Tibial nerve (tissue), 4 donors: ENCODE measurements at places on chromosomes 4 and X. TPM values are rescaled to one million over a fixed set of nuclear protein-coding genes. Genes with fewer than 3 reads are reported as not detected.

- no peaks in the 10 kb centered on the region for H3K27me3 ChIP-seq
- H3K4me3 ChIP-seq, result no peak overlapping the region
- no peaks in the 10 kb centered on the region for H3K4me1 ChIP-seq
These were observed 334.0 kb upstream of the NDST3 start for GRCh38 chr4:117700111-117700892.

GRCh38 chr4:75513526-75514130, 575 bp downstream of the RCHY1 start:
- H3K4me1 ChIP-seq, result peaks cover 38% of the 10 kb centered on the region
- H3K36me3 ChIP-seq, result peaks cover 16% of the 10 kb centered on the region
- peak overlapping the region; percentile 94 for H3K27ac ChIP-seq
- no peak for DNase-seq

- no peak overlapping the region for H3K4me3 ChIP-seq
- no peak overlapping the region for H3K27ac ChIP-seq
- peaks cover 5% of the 10 kb centered on the region for H3K36me3 ChIP-seq
- H3K4me1 ChIP-seq, result peaks cover 5% of the 10 kb centered on the region
- H3K27me3 ChIP-seq, result no peaks in the 10 kb centered on the region
- DNase-seq, result no peak
These were observed 18.7 kb downstream of the ANTXR2 start for GRCh38 chr4:80054375-80054774.

- H3K27me3 ChIP-seq, result no peaks in the 10 kb centered on the region
- H3K4me1 ChIP-seq, result no peaks in the 10 kb centered on the region
- no peak overlapping the region for H3K4me3 ChIP-seq
- no peak overlapping the region for H3K27ac ChIP-seq
These were observed 123.0 kb downstream of the CHRNA9 start for GRCh38 chr4:40458109-40458508.

DNA sequence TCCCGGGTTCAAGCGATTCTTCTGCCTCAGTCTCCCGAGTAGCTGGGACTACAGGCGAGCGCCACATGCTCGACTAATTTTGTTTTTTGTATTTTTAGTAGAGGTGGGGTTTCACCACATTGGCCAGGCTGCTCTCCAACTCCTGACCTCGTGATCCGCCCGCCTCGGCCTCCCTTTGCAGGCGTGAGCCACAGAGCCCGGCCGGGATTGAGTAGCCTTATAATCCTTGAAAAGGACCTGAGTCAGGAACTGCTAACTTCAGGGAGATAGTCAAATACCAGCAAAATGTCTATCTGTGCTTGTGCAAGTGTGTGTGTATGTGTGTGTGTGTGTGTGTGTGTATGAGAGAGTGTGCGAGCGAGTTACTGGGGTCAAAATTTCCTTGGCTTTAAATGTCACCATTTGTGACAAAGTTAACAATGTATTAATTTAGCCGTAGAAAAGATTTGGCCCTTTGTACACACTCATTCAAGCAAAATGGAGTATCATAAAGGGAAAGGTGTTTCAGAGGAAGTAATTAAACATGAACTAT, 1.8 kb upstream of the KDM6A start:
- no peak overlapping the region for H3K4me3 ChIP-seq
- H3K27me3 ChIP-seq, result no peaks in the 10 kb centered on the region
- no peaks in the 10 kb centered on the region for H3K36me3 ChIP-seq
- H3K27ac ChIP-seq, result peak overlapping the region; percentile 99
- peaks cover 11% of the 10 kb centered on the region for H3K4me1 ChIP-seq
- no peak for DNase-seq

DNA sequence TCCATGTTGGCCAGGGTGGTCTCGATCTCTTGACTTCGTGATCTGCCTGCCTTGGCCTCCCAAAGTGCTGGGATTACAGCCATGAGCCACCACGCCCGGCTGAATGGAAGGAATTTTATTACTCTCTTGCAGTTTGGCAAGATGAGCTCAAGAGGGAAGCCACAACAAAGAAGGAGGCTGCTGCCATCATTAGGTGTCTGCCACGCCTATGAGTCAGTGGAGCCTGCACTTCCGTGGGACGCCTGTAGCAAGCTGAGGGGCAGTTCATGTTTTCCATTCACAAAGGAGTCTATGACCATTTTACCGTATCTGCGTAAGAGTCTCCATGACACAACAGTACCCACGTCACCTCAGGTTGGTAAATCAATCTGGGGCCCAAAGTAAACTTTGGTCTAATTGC, 51.2 kb upstream of the CHRNA9 start:
- H3K4me1 ChIP-seq, result no peaks in the 10 kb centered on the region
- no peak overlapping the region for H3K27ac ChIP-seq
- H3K36me3 ChIP-seq, result no peaks in the 10 kb centered on the region
- no peak for DNase-seq
- no peak overlapping the region for H3K4me3 ChIP-seq

DNA sequence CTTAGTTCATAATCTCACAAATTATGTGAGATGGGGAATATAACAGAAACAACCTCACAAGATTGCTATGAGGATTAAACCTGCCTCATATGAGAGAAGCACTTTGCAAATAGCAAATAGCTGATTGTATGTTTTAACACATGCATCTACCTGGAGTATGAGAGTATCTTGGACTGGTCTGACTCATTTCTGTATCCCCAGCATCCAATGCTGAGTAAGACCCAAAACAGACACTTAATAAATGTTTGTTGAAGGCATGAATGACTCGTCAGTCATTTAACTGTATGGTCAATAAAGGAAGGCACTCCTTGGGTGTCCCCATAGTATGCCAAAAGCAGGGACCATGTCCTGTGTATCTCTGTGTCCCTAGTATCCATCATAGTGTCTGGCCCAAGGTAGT, 350.9 kb upstream of the F9 start:
- no peak for DNase-seq
- no peaks in the 10 kb centered on the region for H3K36me3 ChIP-seq
- H3K4me3 ChIP-seq, result no peak overlapping the region
- H3K27ac ChIP-seq, result no peak overlapping the region
- no peaks in the 10 kb centered on the region for H3K27me3 ChIP-seq

DNA sequence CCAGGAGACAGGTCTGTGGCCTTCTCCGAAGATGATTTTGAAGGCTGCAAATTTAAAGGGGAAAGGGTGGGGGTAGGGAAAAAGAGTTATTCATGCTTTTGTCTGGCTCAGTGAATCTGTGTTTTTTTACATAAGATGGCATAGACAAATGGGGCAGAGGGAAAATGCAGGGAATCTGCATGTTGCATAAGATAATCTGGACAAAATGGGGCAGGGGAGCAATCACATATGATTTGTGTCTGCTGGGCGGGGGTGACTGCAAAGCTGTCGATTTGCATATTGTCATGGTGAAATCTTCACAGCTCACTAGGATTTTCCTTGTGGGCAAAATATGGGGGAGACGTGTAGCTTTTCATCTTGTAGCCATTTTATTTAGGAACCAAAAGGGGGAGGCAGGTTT, 29.4 kb upstream of the GYG2 start:
- no peak for DNase-seq
- no peak overlapping the region for H3K4me3 ChIP-seq
- H3K36me3 ChIP-seq, result no peaks in the 10 kb centered on the region
- no peak overlapping the region for H3K27ac ChIP-seq

DNA sequence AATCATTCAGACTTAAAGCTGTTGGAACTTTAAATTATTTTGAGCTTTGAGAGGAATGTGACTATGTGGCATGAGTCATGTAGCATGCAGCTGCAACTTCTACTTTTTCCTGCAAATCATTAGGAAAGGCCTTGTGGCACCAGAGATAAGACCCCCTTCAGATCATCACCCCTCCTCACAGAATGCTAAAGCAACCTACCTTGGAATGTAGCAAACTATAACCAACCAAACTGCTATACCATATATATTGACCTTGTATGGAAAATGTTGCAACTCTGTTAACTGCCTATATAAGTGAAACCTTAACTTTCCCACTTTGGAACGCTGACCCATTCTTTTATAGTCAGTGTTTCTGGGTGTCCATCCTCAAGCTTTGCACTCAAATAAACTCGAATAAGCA, 32.0 kb downstream of the ATXN3L start:
- no peak overlapping the region for H3K4me3 ChIP-seq
- H3K27me3 ChIP-seq, result peaks cover 4% of the 10 kb centered on the region
- DNase-seq, result no peak
- no peak overlapping the region for H3K27ac ChIP-seq
- H3K36me3 ChIP-seq, result no peaks in the 10 kb centered on the region

DNA sequence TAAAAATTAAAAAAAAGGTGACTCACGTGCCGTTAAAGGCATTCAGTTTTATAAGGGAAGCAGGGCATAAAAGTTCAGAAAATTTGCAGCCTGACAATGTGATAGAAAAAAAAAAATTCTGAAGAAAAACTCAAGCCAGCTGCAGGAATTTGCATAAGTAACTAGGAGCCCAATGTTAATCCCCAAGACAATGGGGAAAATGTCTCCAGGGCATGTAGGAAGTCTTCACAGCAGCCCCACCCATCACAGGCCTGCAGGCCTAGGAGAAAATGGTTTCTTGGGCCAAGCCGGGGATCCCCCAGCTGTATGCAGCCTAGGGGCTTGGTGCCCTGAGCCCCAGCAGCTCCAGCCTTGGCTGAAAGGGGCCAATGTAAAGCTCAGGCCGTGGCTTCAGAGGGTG, 31.2 kb downstream of the CHM start:
- H3K36me3 ChIP-seq, result no peaks in the 10 kb centered on the region
- H3K27ac ChIP-seq, result no peak overlapping the region
- DNase-seq, result no peak
- H3K27me3 ChIP-seq, result no peaks in the 10 kb centered on the region
- H3K4me3 ChIP-seq, result no peak overlapping the region

- no peaks in the 10 kb centered on the region for H3K36me3 ChIP-seq
- H3K27me3 ChIP-seq, result no peaks in the 10 kb centered on the region
- peak overlapping the region; percentile 17 for H3K4me3 ChIP-seq
- DNase-seq, result no peak
These were observed 911 bp upstream of the ELK1 start for GRCh38 chrX:47651043-47651905.

DNA sequence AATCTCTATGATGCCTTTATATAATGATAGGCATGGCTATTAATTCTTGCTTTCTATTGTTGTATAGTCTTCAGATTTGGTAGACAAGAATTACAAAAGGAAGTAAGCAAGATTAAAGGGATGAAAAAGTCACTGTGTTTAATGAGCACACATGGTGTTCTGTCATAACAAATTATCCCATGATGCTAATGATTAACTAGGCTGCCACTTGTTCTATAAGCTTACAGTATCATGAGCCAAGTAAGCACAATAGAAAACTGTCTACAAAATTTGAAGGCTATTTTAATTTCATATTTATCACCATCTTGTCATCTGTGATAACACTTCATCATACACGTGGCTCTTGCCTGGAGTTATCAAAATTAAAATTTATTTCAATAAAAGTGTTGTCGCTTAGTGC, 466.7 kb downstream of the GASK1B start:
- no peak for DNase-seq
- no peak overlapping the region for H3K27ac ChIP-seq
- H3K4me1 ChIP-seq, result no peaks in the 10 kb centered on the region
- no peak overlapping the region for H3K4me3 ChIP-seq

GRCh38 chr4:162659716-162660115, 495.9 kb upstream of the FSTL5 start:
- H3K27me3 ChIP-seq, result no peaks in the 10 kb centered on the region
- H3K36me3 ChIP-seq, result no peaks in the 10 kb centered on the region

Gene SYTL5
- total RNA-seq, result 0.78 TPM

Gene DGKK
- total RNA-seq, result not detected

Gene SSX4B
- not detected for total RNA-seq

Gene TMPRSS11F
- not detected for total RNA-seq
